ENCODE measurements at places on chromosomes 6 and 20.

DNA sequence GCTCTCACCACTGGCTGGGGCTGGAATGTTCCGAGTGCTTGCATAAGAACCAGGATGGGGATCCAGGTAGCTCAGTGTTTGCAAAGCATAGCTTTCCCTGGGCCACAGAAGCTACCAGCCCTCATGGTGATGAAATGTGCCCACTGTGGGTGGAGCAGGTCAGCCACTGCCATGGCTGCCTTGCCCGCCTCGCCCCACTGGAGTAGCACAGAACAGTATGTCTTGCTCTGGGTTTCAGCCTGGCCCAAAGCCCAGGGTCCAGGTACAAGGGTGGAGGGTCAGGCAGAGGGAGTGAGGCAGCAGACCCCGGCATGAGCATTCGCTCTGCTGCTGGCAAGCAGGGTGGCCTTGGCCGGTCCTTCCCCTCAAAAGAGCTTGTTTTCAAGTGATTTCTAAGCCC, 34.7 kb downstream of the KCNK17 start:
- no peak for DNase-seq

GRCh38 chr6:159884720-159885119, 6.1 kb upstream of the MAS1 start:
- no peak for DNase-seq

GRCh38 chr20:46070215-46070900, 19.4 kb downstream of the NCOA5 start:
- DNase-seq: no peak

- no peak for DNase-seq
These were observed 15.9 kb downstream of the GLO1 start for GRCh38 chr6:38687043-38687353.

- DNase-seq: no peak
These were observed 414.9 kb upstream of the PTCHD4 start for GRCh38 chr6:48525849-48526248.

- DNase-seq: no peak
These were observed 13.9 kb upstream of the IPCEF1 start for GRCh38 chr6:154370545-154370944.

Data from stimulated activated CD4-positive, alpha-beta T cell treated with anti-CD3 and anti-CD28 coated beads, Interleukin-1b, Interleukin-23, amount 100 ng/mL, for 1 hour (primary cell).